ENCODE measurements at places on chromosomes 6 and 20.

GRCh38 chr6:79796197-79796596, 151.2 kb downstream of the ELOVL4 start:
- DNase-seq = no peak

DNA sequence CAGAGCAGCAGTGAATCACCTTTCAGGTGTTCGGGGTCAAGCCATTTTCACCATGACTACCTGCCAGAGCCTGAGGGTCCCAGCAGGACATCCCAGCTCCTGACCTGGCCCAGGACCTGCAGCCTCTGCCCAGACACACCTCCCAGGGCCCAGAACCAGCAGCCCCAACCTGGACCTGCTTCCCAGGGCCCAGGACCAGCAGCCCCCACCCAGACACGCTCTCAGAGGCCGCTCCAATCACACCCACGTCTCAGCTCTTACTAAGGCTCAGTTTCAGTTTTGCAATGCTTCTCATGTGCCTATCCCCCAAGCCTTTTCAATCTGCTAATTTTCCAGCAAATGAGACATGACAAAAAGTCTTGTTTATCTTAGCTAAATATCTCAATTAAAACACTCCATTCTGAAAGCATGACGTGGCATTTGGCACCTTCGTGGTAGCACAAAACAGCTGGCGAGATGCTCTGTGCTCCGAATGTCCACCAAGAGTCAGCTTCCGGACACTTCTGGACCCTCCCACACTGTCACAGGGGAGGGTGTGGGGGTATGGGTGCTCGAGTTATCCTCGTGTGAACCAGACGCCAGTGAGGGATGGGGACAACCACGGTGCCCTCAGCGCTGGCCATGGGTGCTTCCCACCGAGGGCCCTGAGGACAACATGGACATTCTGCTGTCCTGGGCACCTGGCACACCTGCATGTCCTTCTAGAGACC, 253.2 kb downstream of the DLL1 start:
- no peak for DNase-seq

DNA sequence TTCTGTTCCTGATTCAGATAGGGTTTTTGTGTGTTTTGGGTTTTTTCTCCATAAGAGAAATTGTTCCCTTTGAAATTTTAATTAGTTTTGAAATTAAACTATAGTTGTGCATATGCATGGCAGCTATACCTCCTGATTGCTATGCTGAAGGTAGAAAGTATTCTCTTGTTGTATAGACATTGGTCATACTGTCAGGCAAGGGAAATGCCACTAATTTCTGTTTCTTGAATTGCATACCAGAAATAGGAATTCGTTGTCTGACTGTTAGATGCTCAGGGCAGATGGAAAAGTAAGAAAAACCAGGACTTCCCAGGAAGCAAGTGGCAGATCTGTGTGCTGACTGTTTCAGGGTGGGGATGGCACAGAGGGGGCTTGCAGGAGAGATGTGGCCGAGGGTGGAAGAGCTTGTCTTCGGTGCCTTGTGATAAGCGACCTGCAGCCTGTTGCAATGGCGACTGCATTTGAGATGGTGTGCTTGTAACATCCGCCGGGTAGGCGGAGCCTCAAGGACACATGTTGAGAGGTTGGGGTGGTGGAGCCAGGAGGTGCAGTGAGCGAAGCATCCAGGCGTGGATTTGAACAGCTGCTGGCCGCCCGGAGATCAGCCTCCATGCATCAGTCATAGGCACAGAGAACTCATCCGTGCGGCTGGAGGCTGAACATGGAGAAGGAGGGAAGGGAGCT, 42.8 kb downstream of the RREB1 start:
- no peak for DNase-seq

- DNase-seq = no peak
These were observed 43.9 kb downstream of the CDH4 start for GRCh38 chr20:61295682-61296628.

DNA sequence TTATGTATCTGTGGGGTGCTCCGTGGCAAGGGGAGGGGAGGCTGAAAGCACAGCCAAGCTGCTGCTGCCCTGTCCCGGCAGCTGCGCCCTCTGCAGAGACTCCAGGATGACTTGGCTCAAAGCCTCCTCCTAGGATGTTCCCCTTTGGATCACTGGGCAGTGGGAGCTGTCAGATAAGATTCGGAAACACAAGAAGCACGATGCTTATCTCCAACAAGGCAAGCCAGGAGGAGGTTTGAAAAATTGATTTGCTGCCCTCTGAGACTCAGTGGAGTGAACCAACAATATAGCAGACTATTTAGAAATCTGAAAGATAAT, 776.4 kb downstream of the C6orf118 start:
- no peak for DNase-seq

DNA sequence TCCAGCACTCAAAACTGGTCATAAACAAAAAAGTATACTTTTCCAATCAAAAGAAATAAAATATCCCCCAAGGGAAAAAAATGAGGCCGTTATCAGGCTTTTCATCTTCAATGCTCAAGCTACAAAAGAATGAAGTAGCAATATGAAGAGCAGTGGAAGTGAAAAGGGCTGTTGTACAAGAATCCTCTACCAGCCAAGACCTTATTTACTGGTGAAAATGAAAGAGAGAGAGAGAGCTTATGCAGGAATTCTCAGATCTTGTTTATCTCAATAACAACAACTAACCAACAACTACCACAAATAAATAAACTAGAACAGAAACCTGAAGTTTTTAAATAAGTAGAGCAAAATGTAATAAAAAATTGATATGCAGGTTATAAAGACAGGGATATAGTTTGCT, 400.6 kb downstream of the HDGFL1 start:
- DNase-seq = no peak

DNA sequence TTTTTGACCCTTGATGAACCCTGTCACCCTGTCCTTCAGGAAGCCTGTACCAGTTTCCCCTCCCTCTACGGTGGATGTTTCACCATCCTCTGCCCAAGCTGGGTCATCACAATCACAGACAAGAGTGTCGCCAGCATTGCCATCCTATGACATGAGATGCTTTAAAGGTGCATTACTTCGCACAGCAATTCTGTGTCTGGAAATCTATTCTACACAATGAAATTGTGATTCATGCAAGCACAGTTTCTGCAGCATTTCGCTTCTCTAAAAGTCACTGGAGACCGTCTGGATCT, 2.5 kb upstream of the ULBP2 start:
- no peak for DNase-seq

- no peak for DNase-seq
These were observed 49.2 kb downstream of the FYN start for GRCh38 chr6:111823831-111824607.

GRCh38 chr20:22536956-22537756, 47.2 kb downstream of the FOXA2 start:
- no peak for DNase-seq

DNA sequence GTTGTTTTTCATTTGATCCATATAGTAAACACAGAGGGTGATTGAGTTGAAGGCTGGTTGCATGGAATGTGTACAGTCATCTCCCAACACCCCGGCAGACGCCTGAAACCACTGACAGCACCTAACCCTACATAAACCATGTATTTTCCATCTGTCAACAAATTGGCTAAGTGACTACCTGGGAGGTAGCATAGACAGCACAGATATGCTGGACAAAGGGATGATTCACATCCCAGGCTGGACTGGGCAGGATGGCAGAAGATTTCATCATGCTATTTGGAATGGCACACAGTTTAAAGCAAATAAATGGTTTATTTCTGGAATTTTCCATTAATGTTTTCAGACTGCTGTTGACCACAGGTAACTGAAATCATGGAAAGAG, 4.4 kb upstream of the VIP start:
- no peak for DNase-seq

- no peak for DNase-seq
These were observed 271.8 kb downstream of the PRL start for GRCh38 chr6:22024973-22025467.

- no peak for DNase-seq
These were observed 32.3 kb downstream of the RPRD1B start for GRCh38 chr20:38065764-38066375.

DNA sequence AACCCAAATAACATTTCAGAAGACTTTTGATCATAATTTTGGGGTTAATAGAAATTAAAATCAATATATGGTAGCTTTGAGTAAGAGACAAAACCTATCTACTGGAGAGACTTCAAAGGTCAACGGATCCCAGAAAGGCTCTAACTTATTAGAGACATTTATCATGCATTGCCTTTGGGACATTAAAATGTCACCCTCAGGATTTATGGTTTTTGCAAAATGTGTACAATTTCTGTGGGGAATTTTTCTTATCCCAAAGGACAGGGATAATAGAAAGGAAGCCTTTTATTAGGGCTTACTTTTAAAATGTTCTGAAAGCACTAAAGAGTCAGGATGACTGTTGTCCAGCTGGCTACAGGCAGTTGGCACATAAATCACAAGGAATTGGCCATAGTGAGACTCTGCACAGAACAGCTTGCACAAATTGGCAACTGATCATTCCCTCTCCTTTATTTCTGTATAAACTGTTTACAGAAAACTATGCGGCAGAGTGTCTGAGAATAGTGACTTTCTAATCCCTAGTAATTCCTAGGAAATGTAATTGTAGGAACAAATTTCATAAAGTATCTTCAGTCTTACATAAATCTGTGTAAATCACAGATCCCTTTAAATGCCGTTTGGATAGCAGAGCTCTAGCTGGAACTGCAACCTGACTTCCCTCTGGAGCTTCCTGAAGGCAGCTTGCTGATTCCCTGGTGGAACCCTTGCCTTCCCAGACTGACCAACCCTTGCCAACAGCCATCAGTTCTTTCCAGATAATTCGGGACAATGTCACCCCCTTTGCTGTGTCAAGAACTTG, 201.1 kb upstream of the PREP start:
- no peak for DNase-seq

GRCh38 chr20:37479266-37479665, 41.8 kb upstream of the NNAT start:
- DNase-seq = no peak

- DNase-seq = no peak
These were observed 9.1 kb upstream of the MANBAL start for GRCh38 chr20:37280403-37280802.

GRCh38 chr6:166514196-166514595, 72.3 kb downstream of the RAMACL start:
- DNase-seq = no peak

- DNase-seq = no peak
These were observed 11.7 kb downstream of the STX11 start for GRCh38 chr6:144161975-144162374.

DNA sequence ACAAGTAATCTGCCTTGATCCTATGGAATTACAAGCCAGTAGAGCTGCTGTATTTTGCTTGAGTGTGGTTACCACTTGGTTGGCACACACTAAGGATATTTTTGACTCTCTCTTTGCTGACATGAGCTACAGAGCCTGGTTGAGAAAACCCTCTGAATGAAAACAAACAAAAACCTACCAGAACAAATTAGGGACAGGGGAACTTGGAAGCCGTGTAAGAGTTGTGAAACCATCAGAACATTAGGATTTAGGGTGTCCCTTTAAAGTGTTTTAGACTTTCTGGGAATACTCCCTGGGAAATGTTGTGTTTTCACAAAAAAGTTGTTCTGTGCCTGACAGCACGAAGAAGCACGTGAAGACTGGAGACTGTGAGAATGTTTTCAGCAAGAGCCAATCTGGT, 20.5 kb upstream of the PDE7B start:
- DNase-seq = no peak

- no peak for DNase-seq
These were observed 41.9 kb upstream of the NR2E1 start for GRCh38 chr6:108123946-108124345.

- no peak for DNase-seq
These were observed 132.6 kb upstream of the CST7 start for GRCh38 chr20:24816431-24816830.

DNA sequence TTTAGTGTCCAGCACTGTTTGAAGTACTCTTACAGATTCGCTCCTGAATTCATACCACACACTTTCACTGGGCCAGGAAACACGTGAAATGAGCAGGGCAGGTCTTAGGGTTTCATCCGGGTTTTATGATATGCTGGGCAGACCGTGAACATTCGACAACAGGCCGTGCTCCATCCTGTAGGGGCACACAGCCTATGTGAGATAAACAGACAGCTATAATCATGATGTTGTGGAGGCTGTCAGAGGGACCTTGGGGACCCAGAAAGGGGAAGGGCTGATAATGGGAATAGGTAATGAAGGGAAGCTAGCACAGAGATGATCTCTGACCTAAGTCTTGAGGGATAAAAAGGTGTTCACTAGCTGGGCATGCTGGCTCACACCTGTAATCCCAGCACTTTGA, 110.4 kb downstream of the RIN2 start:
- no peak for DNase-seq

- no peak for DNase-seq
These were observed 4.9 kb downstream of the HCK start for GRCh38 chr20:32056708-32057483.

- DNase-seq = no peak
These were observed 904 bp downstream of the B3GALT4 start for GRCh38 chr6:33277663-33278391.

GRCh38 chr6:169895926-169896761, 144.7 kb downstream of the ERMARD start:
- DNase-seq = no peak

- DNase-seq = no peak
These were observed 744 bp downstream of the RIOK1 start for GRCh38 chr6:7390226-7390878.

- no peak for DNase-seq
These were observed 87.7 kb downstream of the HIVEP2 start for GRCh38 chr6:142857233-142857761.

- no peak for DNase-seq
These were observed 436.0 kb downstream of the PLCB1 start for GRCh38 chr20:8568075-8568474.

DNA sequence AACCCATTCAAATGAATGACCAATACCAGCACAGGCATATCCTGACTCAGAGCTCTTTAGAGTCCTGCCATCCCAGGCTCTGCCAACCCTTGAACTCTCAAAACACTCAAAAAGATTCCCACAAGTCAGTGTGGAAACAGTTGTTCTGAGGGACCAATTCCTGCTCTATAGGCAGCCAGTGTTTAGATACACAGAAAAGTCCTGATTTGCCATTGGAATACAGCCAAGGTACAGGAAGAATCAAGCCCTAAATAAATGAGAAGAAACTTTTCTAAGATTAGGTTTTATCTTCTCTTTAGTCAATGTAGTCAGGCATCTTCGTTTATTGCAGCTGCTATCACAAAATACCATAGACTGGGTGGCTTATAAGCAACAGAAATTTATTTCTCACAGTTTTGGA, 626.8 kb upstream of the ARID1B start:
- no peak for DNase-seq
